Hindlimb muscle (tissue), 1 donor: ENCODE measurements at places on chromosomes 12 and 14.

DNA sequence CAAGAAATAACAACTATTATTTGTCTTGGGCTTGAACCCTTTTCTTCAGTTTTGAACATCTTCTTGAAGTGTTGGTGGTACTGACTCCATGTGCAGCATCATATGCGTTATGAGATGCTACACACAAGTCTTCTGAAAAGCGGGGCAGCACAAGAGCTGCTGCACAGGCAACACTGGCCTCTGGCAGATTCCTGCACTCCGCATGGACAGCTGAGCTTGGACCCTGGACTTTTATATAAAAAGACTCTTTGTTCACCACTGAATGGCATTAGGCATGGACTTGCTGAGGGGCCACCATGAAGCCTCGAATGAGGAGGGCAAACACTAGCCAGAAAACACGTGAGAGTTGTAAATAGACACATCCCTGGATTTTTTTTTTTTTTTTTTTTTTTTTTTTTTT, 210.8 kb upstream of the NPAS3 start:
- no peak for DNase-seq

DNA sequence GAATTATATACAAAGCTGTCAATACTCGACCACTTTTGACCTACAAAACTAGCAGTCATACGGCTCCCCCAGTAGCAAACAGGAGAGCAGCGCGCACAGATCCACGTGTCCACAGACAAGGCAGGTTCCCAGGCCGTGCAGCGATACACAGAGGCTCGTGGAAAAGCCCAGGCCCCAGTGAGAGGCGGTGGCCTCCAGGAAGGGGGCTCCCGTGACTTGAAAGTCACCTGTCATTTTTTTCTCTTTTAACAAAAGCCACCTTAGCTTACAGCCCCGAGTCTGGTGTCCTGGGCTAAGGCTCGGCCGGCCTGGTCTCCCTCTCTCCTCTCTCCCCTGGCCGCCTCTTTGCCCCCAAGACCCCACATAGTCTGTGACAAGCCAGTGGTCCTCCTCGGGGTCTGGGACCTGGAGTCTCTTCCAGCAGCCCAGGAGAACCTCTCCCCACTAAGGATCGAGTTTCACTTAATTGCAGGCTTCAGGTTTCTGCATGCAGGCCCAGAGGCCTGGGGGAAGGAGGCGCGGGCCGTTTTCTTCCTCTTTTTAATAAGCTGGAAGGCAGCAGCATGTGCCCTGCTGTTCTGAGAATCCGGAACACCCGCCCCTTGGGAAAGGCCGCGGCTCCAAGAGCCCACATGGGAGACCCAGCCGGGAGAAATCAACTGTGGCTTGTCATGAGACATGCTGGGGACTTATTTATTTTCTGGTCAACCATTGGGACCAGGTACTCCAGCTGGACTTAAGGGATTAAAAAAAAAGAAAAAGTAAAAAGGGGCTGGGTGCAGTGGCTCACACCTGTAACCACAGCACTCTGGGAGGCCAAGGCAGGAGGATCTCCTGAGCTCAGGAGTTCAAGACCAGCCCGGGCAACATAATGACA, 15.9 kb downstream of the NCOR2 start:
- no peak for DNase-seq

DNA sequence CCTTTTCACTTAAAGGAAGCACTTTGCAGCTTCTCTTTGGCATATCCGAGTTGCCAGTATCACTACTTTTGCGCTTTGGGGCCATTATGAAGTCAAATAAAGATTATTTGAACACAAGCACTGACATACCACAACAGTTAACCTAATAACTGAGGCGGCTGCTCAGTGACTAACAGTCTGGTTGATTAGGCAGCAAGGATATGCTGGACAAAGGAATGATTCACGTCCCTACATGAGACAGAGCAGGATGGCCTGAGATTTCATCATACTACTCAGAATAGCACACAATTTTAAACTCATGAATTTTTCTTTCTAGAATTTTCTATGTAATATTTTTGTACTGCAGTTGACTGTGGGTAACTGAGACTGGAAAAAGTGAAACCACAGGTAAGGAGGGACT, 56.9 kb upstream of the E2F7 start:
- no peak for DNase-seq

DNA sequence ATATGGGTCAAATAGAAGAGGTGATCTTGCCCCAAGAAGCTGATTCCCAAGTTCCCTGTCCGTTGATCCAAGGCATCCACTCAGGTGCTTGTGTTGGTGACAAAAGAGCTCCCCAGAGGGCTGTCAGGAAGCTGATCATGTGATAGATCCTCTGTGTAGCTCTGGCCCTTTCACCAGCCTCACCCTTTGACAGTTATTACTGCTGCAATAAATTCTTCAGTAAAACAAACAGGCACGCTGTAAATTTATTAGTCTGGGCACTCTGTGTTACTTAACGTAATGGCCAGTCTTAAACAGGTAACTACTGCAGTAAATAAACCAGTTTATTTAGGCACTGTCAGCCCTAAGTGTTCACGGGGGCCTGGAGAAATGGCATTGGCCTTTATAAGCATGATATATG, 473.9 kb downstream of the BCL11B start:
- no peak for DNase-seq

GRCh38 chr14:93564918-93565317, 134.2 kb downstream of the UNC79 start:
- no peak for DNase-seq

DNA sequence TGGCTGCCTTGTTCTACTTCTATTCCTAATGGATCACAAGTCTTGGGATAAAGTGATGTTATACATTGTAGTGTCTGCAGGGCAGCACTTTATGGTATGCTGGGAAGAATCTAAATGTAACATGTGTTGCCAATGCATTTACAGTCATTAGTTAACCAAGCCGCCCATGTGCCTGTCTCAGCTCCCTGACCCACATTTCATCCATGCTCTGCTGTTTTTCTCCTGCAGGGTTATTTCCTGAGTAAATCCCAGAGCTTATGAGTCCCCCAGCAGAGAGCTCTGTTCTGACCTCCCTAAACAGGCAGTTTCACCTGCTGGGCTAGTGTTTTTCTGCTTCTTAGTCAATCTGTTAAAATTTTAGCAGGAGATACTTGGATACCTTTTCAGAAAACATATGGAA, 4.4 kb upstream of the TMTC2 start:
- DNase-seq = no peak

- no peak for DNase-seq
These were observed 7.0 kb downstream of the PITPNM2 start for GRCh38 chr12:123143736-123144461.

DNA sequence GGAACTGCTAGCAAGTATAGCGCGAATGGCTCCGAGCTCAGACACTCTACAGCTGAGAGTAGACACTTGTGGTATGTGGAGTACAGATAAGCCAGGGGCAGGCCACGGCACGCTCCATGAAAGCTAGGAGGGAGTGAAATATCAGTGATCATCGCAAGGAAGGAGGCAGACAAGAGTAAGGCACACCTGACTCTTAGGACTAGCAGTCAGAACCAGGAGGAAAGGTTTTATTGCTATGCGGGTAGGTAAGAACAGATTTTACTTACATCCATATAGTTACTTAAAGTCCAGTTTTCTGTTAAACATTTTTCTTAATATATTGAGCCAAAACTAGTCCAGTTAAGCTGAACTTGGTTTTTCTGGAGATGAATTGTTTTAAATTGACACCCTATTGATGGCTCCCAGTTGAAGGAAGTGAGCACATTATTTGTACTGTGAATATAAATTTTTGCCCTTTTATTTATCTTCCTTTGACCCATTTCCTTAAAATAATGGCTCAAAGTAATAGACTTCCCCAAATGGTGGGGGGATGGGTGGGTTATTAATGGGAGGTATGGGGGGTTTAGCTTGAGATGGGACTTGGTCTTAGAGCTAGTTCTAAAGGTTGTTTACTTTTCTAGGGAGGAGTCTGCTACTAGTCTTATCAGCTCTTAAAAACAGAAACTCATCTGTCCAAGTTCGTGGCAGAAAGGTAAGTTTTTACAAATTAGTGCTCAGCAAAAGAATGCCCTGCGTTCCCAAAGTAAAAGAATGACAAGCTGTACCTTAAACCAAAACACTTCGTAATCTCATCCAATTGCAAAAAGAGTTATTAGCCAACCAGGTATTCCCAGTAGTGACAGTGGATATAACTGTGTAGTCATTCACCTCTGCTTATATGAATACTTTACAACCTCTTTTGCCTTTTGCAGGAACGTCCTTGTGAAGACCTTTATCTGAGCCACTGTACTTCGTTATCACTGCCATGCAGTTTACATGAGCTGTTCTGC, 5.8 kb downstream of the HNRNPA1 start:
- no peak for DNase-seq

- DNase-seq = no peak
These were observed 4.7 kb downstream of the GOLGA5 start for GRCh38 chr14:92798811-92799210.

DNA sequence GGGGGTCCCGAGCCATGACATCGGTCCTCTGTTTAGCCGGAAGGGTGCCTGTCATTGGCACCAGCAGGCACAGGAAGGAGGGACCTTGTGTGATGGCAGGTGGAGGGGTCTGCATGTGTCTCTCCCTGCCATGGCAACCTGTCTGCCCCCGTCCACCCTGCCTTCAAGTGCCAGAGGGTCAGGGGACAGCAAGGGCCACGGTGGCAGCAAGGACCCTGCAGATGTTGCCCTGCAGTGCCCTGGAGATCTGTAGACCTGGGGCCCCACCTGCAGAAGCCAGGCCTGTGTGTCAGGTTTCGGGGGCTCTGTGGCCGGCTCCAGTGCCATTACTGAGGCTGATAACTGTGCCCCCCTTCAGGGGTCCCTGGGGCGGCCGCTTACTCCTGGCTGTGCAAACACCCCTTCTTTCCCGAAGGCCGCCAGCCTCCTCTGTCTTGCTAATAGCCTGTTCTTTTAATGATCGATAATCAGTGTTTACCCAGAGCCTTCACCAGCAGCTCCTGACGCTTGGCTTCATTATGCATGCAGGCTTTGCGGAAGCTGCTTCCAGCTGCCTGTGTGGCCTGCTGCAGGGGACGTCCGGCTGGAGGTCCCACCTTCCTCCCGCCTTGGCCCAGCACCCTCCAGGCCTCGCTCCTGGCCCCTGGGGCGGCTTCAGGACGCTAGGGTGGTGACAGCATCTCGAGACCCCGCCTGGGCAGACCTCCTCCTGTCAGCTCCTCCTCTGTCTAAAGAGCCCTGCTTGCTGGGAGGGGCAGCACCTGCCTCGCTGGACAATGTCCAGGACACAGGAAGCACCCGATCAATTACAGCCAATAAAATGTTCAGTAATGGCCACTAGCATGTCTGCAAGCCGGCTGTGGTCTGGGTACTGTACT, 153.0 kb downstream of the KIF26A start:
- no peak for DNase-seq

GRCh38 chr12:46221255-46222128, 47.4 kb downstream of the SLC38A1 start:
- no peak for DNase-seq

DNA sequence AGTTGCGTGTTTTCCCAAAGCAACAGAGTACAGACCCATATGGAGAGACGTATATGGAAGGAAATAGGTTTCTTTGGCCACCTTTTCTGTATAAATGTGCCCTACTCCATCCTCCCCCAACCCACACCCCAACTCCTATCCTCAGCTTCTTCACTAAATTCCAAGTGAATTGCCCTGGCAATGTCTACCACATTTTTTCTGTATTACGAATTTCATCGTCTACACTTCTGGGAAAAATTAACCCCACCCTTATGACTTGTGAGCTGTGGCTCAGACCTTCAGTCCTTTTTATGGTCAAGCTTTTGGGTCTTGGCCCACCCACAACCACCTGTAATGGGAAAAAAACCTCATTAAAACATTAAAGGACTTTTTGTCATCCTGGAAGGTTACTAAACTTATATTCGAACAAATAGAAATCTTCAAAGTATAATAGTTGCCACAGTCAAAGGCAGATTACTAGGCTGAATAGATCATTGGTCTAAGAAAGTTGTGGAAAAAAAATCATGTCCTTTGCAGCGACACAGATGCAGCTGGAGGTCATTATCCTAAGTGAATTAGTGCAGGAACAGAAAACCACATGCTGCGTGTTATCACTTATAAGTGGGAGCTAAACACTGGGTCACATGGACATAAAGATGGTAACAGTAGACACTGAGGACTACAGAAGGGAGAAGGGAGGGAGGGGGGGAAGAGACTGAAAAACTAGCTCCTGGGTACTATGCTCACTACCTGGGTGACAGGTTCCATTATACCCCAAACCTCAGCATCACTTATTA, 15.7 kb upstream of the NFKBIA start:
- no peak for DNase-seq

DNA sequence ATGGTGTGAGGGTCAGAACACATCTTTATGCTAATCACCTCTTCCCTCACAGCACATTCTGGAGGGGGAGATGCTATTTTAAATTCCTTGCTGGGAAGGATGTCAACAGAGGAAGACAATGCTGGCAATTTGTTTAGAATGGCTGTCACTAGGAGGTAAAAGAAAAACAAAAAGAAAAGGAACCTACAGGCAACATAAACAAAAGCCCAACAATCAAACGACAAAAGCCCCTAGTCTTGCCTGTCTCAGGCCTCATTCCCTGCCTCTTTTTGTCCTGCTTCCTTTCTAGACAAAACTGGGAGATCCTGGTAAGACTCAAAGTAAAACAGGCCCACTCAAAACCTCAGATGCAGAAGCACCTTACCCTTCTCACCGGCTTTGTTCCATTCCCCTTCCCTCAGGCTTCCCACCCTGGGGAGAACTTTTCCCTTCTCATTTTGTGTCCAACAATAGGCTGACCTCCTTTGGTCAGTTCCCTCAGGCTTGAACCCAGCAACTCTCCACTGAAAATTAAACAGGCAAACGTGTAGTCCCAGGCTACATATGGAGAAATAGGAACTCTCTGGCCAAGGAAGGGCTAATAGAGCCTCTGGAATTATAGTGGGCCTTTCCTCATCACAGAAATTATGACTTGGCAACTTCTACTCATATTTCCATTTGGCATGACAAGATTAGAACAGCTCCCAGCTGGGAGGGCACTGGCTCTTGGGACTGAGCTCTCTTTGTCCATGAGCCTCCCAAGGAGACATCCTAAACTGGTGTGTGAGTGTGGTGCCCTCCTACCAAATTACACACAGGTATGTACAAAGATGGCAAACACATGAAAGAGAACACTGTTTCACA, 193.0 kb downstream of the MON2 start:
- DNase-seq = no peak

- DNase-seq = no peak
These were observed 4.3 kb downstream of the EMP1 start for GRCh38 chr12:13200841-13201240.

- no peak for DNase-seq
These were observed 16.3 kb downstream of the SERPINA1 start for GRCh38 chr14:94372021-94372605.

GRCh38 chr14:77130386-77130785, 11.2 kb downstream of the ZDHHC22 start:
- DNase-seq = no peak

GRCh38 chr12:121634836-121635235, 8.5 kb downstream of the ORAI1 start:
- no peak for DNase-seq

GRCh38 chr14:64968167-64968566, 4.0 kb downstream of the RAB15 start:
- no peak for DNase-seq
